ENCODE measurements at places on chromosomes 5 and 9.

- DNase-seq: no peak
These were observed 29.5 kb upstream of the APC start for GRCh38 chr5:112708103-112708622.

GRCh38 chr5:156043351-156043750 lies 283.6 kb upstream of the SGCD start:
- no peak for DNase-seq

GRCh38 chr5:113824307-113824706 lies 310.8 kb downstream of the YTHDC2 start:
- DNase-seq: no peak

GRCh38 chr5:50745221-50745910 lies 78.9 kb downstream of the PARP8 start:
- DNase-seq: no peak

DNA sequence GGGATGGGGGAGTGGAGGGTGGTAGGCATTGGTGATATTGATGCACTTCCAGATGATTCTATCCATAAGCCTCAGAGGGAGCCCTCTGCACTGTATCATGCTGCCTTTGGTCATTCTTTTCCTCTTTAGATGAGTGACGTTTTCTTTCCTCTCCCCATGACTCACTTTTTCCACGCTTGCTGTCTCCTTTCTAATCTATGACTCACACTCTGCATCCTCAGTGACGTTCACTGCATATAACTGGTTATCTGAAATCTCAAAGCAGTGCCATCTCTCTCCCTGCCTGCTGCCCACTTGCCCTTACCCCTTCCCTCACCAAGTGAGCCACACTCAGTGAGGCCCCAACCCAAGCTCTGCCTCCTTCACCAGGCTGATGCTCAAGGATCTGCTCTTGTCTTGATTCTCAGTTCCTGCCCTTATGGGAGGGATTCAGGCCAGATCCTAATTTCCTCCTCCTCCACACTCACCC lies 31.6 kb downstream of the PTGS1 start:
- peak; percentile 97 for DNase-seq

GRCh38 chr5:174733091-174733690 lies 8.8 kb downstream of the MSX2 start:
- DNase-seq: no peak

DNA sequence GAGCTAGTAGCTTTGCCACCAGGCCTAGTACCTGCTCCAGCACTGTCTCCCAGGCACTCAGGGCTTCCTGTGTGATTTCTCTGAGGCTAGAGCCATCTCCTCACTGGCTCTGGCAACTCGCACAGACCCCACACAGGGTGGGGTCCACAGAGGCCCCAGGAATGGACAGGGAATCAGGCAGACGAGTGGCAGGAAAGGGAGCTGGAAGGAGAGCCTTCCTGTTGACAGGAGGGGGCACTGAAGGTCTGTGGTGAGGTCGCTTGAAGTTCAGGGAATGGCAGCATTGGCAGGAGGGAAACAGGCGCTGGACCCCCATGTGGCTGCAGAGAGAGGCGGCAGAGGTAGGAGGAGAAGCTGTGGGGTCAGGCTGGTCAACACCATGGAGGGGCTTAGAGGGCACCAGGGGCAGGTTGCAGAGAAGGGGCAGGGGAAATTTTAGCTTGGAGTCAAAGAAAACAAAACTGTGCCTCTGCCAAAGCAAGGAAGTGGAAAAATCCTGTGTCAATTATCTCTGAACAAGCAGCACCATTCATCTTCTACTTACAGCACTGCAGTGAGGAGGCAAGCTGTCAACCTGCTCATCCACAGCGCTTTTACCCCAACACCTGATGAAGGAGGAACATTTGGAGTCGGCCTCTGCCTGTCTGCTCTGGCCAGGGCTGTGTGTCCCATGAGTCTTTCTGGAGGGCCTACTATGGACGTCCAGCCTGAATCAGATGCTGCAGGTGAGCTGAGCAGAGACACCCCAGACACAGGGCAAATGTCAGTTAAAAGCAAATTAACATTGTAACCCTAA lies 270.2 kb downstream of the FSTL4 start:
- DNase-seq: no peak

- no peak for DNase-seq
These were observed 3.1 kb downstream of the MRPL36 start for GRCh38 chr5:1796371-1797102.

GRCh38 chr9:86575825-86576525 lies 221.8 kb upstream of the TUT7 start:
- no peak for DNase-seq

GRCh38 chr5:174916227-174916626 lies 191.8 kb downstream of the MSX2 start:
- DNase-seq: no peak

DNA sequence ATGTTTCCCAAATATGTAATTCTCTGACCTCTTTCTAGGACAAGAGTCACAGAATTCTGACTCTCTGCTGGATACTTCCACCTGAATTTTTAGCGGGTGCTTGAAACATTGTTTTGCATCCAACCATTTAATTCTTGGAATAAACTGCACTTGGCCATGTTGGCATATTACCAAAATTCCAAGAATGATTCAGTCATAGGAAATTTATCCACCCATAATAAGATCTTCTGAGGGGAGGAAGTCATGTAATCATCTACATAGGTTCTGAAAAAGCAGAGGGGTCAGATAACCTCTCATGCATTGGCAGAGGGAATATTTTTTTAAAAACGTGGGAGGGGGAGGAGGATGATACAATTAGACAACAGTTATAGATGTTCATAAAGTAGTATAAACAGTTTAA lies 156.9 kb downstream of the PAM start:
- DNase-seq: peak; percentile 85

DNA sequence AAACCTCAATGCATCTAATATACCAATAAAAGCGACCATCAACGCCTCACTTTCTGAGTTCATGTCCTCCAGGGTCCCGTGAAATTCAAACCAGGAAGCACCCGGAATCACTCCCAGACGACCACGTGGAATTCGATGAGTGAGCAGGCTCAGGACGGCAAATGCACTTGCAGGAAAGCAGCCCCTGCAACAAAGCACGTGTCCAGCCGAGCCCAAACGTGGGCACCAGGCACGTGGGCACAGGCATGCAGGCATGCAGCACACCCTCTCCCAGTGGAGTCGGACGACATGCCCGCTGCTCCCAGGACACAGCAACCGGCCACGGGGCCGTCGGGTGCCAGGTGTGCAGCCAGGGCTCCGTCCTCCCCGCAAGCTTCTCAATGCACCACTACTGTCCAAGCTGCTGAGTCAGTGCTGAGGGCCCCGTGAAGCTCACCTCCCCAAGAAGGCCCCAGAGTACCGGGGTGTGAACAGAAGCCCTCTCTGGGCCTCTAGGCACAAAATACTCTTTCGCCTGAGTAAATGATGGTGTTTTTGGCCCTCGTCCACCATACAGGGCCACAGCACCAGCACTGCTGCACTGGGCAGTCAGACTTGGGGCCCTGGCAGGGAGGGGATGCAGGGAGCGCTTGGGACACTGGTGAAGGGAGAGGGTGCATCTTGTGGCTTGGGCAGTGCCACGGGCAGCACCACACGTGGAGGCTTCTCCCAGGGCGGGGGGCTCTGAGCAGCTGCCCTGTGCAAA lies 87.6 kb downstream of the VAV2 start:
- DNase-seq: no peak

GRCh38 chr9:61671276-61671973 lies 481.6 kb downstream of the SPATA31A7 start:
- DNase-seq: no peak

DNA sequence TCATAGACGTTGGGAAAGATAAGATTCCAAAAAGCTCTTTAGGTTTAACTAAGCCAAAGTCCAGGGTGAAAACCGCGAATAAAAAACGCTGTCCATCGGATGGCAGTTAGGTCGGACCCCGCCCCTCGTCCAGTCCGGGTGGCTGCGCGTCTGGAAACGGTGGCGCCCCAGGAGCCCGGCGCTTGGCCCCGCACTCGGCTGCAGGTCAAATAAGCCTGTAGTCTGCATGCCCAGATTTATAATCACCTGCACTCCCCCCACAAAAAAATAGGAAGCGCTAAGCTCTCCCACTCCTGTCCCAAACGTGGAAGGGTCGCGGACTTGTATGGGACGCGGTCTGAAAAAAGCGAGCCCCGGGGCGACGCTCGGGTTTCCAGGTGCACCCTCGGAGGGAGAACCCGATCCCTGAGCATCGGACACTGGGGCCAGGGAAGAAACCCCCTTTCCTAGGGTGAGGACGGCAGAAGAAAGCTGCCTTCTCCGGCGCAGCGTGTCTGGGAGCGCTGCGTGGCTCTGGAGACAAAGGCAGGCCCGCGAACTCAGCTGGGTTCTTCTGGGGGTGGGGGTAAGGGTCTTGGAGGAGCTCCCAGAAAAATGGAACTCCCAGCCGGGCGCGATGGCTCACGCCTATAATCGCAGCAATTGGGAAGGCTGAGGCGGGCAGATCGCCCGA lies 923 bp upstream of the ZBTB5 start:
- DNase-seq: peak; percentile 91

DNA sequence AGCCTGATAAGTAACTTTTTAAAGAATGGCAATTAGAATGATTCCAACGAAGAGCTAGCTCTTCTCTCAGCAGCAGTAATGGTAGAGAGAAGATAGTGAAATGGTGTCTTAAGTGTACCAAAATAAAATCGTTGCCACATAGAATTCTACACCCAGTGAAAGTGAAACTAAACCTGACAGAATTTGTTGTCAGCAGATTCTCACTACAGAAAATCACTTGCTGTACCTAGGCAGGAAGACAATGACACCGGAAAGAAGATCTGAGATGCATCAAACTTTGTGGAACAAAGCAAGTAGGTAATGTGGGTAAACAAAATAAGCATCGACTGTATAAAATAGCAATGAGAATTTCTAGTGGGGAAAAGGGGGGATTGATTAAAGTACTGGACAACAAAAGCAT lies 20.7 kb upstream of the EBF1 start:
- no peak for DNase-seq

- DNase-seq: peak; percentile 12
These were observed 221.3 kb upstream of the FTMT start for GRCh38 chr5:121630402-121630801.

DNA sequence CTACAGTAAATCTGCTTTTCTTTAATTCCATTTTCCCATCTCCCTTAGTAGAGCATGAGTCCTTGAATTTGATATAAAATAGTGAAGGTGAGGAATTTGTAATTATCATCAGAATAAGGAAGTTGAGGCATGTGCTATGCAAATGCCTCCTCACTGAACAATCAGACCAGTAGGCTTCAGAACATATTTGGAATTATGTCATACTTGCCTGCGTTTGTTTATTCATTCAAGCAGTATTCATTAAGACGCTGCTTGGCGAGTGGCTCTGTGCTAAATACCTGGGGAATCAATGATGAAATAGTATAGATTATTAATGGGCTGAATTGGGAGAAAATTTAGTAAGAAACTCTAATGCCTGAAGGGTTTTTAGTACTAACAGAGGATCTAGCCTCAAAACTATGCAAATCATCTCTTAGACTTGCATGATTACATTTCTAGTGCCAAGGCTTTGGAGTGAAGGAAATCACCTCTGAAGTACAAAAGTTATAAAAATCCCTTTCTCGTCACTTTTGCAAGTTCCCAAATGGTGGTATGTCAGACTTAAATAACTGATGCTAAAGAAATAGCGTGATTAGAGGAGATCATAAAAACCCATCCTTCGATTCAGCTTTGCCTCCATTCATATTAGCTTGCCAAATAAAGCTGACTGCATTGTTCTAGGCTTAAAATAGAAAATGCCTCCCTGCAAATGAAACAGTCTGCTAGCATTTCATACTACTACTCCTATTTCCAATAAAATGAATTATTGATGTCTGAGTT lies 141.7 kb downstream of the PCSK5 start:
- no peak for DNase-seq

- peak; percentile 1 for DNase-seq
These were observed 445.8 kb upstream of the RIOK2 start for GRCh38 chr5:97628807-97629206.

- DNase-seq: no peak
These were observed 14.3 kb downstream of the ARHGAP26 start for GRCh38 chr5:142784401-142784955.

DNA sequence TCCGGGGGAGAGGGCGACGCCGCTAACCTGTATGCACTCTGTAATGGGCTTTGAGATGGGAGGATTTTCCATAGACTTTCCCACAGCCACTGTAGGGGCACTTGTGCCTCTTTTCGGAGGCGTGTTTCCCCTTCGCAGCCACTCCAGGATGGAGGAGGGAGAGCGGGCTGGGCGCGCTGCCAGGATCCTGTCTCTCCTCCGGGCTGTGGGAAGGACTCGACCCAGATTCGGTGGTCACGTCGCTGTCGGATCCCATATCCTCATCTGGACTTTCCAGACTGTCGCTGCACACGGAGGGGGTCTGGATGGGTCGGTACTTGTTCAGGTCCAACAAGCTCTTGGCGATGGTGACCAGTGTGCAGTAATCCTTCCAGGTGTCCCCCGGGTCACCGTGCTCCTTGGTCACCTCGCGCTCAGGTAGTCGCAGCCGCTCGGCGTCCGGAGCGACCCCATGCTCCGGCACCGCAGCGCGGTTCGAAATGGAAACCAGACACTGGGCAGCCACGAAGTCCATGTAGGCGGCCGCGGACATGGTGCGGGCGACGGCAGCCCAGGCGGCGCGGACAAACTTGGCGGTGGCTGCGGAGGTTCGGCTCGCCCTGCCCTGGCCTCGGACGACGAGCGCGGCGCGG lies 1.5 kb downstream of the KLF9 start:
- peak; percentile 81 for DNase-seq

GRCh38 chr5:158464383-158464782 lies 605.4 kb upstream of the CLINT1 start:
- no peak for DNase-seq

DNA sequence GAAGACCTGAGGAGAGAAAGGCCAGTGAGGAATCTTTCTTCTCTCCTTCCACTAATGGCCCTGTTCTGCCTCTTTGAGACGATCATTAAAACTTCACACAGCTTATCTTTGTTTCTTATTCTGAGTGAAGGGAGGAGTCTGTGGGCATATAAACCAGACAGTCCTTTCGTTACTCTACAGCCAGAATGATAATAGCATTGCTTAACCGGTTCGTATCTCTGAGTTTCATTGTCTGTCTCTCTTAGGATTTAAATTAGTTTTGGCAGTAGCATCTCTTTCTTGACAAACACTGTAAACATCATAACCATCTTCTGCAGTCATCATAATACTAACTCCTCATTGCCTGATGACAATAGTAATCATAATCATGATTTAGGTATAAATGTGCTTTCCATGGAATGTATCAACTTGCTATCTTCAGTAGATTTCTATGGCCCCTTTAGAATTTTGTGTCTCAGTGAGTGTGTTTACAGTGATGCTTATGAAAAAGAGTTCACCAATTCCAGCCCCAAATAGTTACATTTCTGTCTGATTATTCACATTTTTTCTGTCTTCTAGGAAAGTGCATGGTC lies 618.8 kb upstream of the KLF4 start:
- no peak for DNase-seq

DNA sequence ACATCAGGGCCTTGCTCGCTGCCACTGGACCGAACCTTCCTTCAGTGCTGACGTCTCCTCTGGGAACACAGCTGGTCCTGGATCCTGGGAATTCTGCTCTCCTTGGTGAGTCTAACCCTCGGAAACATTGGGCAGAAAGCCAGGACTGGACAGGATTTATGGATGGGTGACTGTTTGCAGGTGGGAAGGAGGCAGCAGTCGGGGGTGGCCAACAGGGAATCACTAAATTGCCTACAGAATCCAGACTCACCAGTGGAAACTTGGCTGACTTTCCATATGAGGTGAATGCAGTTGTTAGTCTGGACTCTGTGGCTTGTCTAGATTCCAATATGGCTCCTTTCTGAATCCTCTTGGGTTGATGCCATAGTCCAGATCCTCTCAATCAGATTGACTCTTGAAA lies 203.1 kb downstream of the SAXO1 start:
- DNase-seq: peak; percentile 8
